ENCODE measurements at places on chromosomes 1 and 21.

DNA sequence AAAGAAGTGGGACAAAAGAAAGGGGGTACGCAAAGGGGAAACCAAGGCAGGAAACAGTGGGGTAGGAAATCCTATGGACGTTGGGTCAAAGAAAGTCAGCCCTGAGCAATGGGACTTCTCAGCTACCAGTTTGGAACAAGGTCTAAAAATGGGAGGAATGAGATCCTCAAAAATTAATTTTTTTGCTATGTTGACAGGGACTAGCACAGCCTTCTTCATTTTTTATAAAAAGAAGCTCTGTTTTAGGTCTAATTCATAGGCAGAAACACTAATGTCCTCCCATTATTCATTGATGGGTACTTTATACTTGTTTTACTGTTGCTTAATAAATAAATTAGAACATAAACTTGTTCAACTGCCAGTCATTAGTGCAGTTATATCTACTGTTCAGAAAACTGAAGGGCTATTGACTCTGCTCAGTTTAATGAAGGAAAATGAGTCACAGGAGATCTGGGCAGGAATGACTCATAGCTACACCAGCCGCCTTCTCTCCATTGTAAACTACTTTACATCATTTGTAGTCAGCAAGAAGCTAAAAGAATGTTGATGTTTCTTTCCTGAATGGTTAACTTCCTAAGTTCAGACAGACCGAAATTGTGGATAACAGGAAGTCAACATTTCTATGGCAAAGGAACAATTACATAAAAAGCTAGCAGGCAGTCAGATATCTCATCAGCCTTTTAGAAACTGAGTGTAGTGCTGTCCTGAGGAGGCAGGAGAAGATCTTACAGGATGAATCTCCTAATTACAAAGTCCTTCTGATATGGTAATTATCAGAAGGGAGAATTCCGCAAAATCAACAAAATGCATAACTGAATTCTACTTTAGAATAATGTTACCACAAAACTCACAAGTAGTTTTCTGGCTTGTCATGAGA is 356.4 kb upstream of the PKN2 start:
- no peak for DNase-seq

GRCh38 chr1:23601135-23601967 is 42.0 kb upstream of the ID3 start:
- no peak for DNase-seq

DNA sequence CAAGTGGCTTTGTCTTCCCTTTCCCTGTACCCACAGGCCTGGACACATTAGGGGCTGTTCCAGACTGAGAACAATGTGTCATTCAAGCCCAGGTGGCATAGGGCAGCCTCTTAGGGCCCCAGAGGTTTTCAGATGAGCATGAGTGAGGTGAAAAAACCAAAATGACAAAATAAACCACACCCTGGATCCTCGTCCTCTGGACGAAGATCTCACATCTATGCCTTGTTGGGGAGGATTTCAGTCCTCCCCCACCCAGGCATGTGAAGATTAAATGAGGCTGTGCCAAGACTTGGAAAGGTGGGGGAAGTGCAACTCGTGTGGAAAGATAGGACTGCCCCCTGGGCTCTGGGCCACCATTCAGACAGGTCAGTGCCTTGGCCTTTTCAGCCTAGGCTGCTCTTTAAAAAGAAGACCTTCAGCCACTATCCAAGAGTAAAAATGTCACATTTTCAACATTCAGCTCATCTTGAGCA is 32.8 kb upstream of the IL19 start:
- peak; percentile 45 for DNase-seq

- DNase-seq, result no peak
These were observed 129.8 kb upstream of the PRDX6 start for GRCh38 chr1:173347282-173347818.

DNA sequence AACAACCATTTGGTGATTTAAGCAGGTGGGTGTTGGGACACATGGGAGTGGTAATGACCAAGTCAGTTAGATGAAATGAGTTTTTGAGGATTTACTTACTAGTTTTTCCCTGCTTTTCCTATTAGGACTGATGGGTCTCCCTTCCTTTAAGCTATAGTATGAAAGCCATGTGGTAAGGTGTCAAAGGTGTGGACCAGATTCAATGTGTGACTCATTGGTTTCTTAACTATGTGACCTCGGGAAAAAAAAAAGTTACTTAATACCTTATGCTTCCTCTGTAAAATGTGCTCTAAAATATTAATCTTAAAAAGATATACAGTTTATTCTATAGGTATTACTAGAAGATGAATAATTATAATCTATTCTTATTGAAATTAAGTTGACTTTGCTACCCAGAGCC is 93.7 kb downstream of the DUSP10 start:
- DNase-seq, result no peak

DNA sequence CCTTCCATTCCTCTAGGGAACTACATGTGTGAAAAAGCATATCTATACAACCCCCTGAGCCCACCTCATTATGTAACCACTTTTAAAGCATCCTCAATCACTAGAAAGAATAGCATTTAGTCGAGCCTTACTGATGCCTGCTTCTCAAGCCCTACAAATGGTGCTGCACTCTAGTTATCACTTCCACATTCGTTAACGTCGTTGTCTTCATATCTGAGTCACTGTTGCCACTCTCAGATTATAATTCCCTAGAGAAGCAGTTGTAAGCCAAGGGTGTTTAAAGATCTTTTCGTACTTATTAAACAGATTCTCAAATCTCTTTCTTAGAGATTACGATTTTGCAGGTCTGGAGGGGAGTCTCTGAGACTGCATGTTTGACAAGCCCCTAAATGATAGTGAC is 16.5 kb downstream of the ATP1B1 start:
- DNase-seq, result no peak

Measured in stimulated activated naive CD8-positive, alpha-beta T cell treated with anti-CD3 and anti-CD28 coated beads, Interleukin-15, Interleukin-2, amounts not matched to agents 100 U/mL and 50 U/mL, for 24 hours (primary cell).